ENCODE measurements at places on chromosomes 7 and 10.

DNA sequence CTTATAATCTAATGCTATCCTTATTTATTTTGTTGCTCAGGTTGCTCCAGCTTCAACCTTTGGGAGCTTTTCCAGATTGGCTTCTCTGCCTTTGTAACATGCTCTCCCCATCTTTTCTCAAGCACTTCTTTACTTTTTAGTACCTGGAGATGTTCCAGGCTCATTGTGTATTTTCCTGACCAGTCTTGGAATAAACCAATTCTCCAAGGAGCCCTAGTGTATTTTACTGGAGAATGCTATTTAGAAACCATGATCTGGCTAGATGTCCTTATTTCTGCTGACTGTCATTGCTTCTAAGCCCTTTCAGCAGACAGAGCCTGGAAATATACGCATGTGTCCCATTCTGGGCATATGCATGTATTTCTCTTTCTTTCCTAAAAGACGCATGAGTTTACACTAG lies 95.7 kb downstream of the EMX2 start:
- no peak for DNase-seq

GRCh38 chr10:61812052-61812721 lies 89.3 kb upstream of the ARID5B start:
- no peak for DNase-seq

GRCh38 chr10:51186361-51186760 lies 112.1 kb downstream of the PRKG1 start:
- no peak for DNase-seq

- DNase-seq, result no peak
These were observed 78.5 kb downstream of the C7orf25 start for GRCh38 chr7:42833411-42833810.

DNA sequence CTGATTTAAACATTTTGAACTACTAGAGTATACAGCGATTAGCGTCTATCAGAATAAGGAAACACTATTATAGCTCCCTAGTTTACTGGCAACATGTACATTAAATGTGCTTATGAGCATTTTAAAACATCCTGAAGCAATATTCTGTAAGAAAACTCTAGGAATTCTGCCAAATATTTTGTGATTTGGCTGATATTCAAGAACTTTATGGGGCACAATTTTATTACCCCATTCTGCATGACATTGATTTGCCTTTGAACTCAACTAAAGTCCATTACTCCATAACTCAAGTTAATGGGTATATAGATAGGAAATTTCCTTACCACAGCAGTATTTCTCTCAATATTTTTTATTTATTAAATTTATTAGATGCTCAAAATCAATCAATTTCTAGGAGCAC lies 369.9 kb upstream of the KCND2 start:
- DNase-seq, result no peak
